DMS 273 treated with DMSO at 0.1 percent for 48 hours (cell line): ENCODE measurements at places on chromosomes 11 and 22.

DNA sequence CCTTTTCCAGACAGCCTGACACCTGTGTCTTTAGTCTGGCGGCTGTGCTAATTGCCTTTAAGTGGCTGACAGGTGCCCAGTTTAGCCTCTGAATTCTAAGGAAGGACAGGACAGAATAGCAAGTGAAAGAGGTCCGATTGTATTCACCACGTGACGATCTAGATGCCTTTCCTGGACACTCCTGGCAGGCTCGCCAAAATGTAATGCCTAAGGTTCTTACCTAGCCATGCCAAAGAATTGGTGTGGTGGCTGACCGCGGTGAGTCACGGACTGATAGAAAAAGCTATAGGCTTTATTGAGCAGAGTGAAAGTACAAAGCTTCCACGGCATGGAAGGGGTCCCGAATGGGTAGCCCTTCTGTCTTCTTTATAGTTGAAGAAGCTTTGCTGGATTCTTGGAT is 26.7 kb downstream of the ANKRD42 start:
- DNase-seq, result no peak

DNA sequence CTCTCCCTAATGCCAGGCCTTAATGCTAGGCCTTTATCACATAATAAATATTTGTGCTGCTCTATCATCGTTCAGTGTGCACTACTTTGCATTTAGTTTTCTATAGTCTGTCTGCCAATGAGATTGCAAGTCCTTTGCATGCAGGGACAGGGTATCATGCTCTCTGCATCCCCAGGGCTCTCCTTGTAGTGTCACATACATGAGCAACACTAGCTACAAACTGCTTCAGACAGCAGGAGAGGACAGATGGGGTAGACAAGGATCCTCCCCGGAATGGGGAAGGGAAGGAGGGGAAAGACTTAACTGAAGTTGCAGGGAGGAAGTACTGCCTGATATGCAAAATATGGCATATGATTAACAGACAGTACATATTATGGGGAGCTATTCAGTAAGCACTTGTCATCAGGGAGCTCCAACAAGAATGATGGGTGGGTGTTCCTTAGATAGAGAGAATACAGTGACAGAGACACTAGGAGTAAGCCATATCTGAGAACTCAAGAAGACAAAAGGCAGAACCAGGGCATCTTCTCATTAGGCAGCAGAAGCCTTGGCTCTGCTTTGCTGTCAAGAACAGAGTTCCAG is 42.8 kb downstream of the ZNF202 start:
- DNase-seq, result no peak

GRCh38 chr22:46860562-46860961 is 98.1 kb downstream of the TBC1D22A start:
- DNase-seq, result no peak

DNA sequence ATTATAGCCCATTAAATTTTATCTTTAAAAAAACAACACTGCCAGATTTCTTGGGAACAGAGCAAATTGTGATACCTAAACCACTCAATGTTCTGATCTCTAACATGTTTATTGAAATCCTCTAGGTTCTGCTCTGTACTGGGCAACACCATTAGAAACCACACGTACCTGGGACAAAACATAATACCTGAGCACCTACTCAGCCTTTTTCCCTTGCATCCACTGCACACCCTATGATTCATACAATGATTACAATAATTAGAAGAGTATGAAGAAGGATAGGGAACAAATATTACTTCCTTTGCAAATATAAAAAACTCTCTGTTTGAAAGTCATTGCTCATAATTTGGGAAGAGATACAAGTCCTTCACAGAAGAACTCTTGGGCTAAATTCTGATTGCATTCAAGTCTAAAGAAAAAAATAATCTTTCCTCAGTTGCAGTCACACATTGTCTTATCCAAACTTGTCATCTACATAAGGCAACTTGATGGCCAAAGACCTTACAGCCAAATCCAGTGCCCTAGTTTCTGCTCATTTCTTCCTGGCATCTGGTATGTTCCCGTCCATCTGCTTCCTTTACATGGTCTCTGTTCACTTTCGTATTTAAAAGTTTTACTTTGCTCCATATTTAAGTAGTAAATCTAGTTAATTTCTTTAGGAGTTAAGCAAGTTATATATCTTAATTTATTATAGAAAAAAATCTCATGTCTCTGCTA is 407.4 kb downstream of the LRRC4C start:
- DNase-seq, result no peak

DNA sequence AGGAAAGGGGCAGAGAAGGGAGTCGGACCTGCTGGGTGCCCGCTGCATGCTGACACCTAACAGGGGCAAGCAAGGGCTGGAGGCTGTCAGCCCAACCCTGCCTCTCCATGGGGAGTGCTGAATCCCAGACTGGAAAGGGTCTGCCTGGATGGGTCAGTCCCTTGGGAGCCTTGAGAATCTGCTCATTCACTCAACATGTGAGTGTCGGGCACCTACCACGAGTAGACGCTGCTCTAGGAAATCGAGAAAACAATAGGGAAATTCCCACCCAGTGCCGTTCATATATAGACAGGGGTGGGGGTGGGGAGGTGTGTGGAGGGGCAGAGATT is 4.4 kb upstream of the CTSD start:
- DNase-seq, result no peak

- DNase-seq, result no peak
Measured at GRCh38 chr22:20550851-20551744, 43.7 kb downstream of the MED15 start.

DNA sequence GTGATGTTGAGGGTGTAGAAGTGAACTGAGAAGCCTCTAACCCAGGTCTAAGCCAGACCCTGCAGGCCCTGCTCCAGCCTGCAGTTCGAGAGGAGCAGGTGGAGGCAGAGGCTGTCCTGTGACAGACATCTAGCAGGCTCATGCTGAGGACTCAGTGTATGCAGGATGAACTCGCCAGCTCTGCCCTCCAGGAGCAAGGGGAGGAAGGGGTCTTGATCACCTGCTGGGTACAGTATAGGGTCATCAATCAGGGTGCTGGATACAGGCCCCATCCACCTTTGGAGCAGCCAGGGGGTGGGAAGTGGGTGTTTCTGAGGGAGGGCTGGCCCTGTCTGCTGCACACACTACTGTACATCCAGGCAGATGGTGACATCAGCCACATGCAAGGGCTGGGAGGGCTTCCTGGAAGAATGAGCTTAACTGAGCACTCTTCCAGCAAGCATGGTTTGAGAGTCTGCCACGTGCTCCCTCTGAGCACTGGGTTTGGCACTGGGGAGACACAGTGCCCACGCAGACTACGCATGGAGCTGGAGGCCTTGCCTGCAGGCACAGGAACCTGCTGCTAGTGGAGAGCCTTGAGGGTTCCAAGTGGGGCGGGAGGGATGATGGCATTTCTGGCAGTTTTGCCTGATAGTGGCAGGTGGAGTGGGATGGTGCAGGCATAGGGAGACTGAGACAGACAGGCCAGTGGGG is 9.2 kb downstream of the MAPK8IP1 start:
- DNase-seq, result no peak

DNA sequence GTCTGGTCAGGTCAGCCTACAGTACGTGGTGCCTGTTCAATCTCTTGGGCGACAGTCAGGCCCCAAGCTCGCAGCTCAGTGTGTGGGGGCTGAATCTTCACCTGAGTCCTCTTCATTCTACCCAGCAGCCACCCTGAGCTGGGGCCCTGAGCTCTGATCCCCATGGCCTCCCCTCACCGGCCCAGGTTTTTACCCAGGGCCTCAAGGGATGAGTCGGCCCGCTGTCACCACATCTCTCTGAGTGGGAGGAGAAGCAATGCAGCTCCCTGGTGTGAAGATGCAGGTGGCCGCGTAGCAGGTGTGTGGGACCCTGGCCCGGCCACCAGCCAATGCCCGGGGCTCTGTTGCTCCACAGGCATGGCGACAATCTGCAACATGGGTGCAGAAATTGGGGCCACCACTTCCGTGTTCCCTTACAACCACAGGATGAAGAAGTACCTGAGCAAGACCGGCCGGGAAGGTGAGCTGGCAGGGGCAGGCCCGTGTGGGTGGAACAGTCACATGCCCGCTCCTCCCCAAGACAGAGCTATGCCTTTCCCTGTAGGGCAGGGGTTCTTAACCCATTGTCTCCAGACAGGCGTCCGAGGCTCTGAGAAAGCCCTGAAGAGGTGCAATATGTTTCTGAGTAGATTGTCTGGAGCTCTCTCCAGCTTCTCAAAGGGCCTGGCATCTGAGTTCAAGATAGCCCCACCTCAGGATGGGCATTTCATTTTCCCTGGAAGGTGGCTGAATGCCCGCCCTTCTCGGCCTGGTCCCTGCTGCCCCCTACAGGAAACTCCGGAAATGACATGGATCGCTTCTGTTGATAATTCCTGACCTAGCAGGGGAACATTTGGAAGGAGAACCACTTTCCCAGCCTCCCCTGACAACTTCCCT is 26.9 kb downstream of the POLR3H start:
- no peak for DNase-seq

GRCh38 chr11:113829751-113830150 is 45.6 kb downstream of the USP28 start:
- no peak for DNase-seq

- DNase-seq, result no peak
Measured at GRCh38 chr11:68194675-68195294, 18.3 kb downstream of the KMT5B start.

- DNase-seq, result no peak
Measured at GRCh38 chr11:36313750-36314433, 17.8 kb downstream of the PRR5L start.

- DNase-seq, result no peak
Measured at GRCh38 chr11:128603752-128604414, 16.5 kb upstream of the ETS1 start.

- DNase-seq, result no peak
Measured at GRCh38 chr11:120871924-120872323, 152.0 kb upstream of the TBCEL start.

GRCh38 chr11:18721561-18722292 is 4.3 kb downstream of the IGSF22 start:
- DNase-seq, result no peak

- no peak for DNase-seq
Measured at GRCh38 chr11:34625576-34625975, 4.7 kb downstream of the EHF start.

- no peak for DNase-seq
Measured at GRCh38 chr11:69127081-69127850, 28.5 kb upstream of the SMIM38 start.

GRCh38 chr11:118091690-118092089 is 4.9 kb upstream of the SMIM35 start:
- DNase-seq, result no peak

DNA sequence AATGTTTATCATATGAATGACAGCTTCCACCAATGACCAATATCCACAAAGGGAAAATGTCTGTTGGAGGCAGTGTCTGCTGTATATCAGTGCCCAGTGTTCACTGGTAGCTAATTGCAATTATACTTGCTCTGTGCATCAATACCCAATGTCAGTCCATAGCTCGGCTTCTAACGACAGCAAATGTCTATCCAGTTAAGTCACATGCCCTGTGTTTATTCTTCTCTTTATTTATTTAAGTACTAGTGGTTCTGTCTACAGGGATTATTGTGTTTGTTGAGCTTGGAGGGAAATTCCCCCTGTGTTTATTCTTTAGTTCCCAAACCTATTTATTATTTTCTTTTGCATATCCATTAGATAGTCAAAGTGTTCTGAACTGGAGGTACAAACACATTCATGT is 18.6 kb downstream of the TSKU start:
- DNase-seq, result no peak

GRCh38 chr11:31421820-31422219 is 52.2 kb downstream of the DNAJC24 start:
- no peak for DNase-seq

DNA sequence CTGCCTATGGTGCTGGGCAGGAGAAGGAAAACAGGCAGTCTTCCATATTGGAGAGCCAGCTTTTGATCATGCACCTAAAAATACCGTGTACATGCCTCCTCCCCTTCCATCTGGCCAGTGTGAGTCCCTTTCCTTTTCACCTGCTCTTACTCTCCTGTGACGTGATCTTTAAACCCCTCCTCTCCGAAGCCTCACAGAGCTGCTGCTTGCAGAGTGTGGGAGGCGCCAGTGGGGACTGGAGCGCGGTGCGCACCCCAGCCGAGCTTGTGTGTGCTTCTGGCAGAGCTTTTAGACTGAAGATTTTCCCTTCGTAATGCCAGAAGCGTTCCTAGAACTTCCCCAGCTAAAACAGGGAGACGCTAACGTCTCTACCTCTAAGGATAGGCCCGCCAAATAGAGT is 29.8 kb downstream of the MUC6 start:
- no peak for DNase-seq

- no peak for DNase-seq
Measured at GRCh38 chr22:36958366-36958765, 44.9 kb downstream of the CSF2RB start.

GRCh38 chr11:68928136-68928880 is 24.6 kb downstream of the IGHMBP2 start:
- DNase-seq, result no peak

- DNase-seq, result no peak
Measured at GRCh38 chr11:28879869-28880268, 771.7 kb downstream of the METTL15 start.

GRCh38 chr11:130771708-130772107 is 144.6 kb downstream of the SNX19 start:
- no peak for DNase-seq

- no peak for DNase-seq
Measured at GRCh38 chr11:11502263-11502861, 119.4 kb downstream of the GALNT18 start.

DNA sequence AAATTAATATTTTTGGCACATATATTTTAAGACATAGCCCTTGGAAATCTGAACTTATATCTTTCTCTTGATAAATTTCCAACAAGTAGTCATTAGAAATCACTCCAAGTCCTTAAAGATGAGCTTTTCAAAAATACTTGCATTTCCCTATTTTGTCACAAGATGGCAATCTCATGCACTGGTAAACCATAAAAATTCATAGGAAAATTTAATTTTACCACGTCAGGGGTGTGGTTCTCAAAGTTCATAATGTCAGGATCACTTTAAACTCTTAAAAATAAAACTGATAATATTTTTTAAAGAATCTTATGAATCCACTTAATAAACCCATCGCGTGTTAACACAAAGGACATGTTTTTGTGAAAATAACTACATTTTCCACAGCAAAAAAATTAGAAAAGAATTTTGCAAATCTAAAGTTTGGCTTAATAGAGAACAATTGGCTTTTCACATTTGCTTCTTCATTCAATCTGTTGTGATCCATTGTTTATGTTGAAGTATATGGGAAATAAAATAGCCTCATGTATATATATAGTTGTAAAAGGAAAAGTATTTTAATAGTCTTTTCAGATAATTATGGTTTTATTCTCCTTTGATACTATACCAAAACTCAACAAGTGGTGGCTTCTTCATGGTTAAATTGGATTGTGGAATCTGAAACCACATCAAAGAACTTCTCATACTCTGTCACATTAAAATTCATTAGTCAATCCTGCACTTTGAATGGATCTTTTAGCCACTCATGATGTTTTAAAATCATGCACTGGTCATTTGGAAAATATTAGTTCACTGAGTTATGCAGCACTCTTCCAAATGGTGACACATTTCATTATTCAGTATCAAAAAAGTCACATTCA is 169.1 kb downstream of the CADM1 start:
- DNase-seq, result no peak

- no peak for DNase-seq
Measured at GRCh38 chr11:44399968-44400367, 90.0 kb upstream of the ALX4 start.
